NCI-H146 (cell line): ENCODE measurements at places on chromosomes 3 and 15.

DNA sequence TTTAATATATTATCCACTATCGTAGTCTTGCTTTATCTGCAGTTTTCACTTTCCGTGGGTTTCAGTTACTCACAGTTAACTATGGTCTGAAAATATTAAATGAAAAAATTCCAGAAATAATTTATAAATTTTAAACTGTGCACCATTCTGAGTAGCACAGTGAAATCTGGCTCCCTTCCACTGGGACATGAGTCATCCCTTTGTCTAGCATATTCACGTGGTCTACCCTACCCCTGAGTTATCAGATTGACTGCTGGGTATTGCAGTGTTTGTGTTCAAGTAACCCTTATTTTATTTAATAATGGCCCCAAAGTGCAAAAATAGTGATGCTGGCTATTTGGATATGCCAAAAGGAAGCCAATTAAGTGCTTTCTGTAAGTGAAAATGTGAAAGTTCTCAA, 539.5 kb upstream of the AGTR1 start:
- DNase-seq, result no peak

- DNase-seq, result no peak
Measured at GRCh38 chr3:185268194-185268962, 14.5 kb upstream of the EHHADH start.

DNA sequence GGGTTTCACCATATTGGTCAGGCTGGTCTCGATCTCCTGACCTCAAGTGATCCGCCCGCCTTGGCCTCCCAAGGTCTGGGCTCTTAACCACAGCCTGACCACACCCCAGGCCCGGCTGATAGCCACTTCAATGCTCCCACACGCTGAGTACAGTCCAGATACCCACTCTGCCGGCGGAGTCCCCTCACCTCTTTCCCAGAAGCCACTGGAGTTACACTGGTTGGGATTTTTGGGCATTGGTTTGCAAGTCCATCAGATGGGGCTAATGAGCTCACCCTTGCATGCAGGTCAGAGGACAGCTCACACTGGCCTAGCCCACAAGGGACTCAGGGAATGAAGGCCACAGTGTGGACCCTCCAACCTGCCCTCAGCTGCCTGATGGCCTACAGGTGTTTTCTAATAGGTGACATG, 60.1 kb downstream of the IQSEC1 start:
- no peak for DNase-seq

GRCh38 chr3:150412561-150413231, 4.6 kb downstream of the TSC22D2 start:
- DNase-seq, result peak; percentile 7

GRCh38 chr3:53863145-53863544, 16.8 kb downstream of the IL17RB start:
- DNase-seq, result no peak

GRCh38 chr3:45365060-45365459, 23.3 kb upstream of the LARS2 start:
- no peak for DNase-seq

GRCh38 chr3:14889943-14890342, 57.4 kb upstream of the NR2C2 start:
- DNase-seq, result no peak

DNA sequence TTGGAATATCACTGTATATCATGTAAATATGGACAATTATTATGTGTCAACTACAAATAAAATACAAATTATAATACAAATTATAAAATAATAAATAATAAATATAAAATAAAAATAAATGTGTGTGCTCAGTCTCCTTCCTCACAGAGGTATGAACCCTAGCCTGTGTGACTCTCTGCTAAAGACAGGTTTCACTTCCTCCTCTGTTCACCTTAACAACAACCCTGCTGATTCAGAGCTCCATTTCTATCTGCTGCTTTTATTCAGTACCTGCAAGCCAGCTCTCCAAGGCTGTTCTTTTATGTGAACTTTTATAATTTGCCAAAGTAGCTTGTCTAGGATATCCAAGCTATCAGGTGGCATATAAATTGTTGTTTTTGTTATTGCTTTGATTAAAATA, 610.7 kb upstream of the GRM7 start:
- no peak for DNase-seq

- no peak for DNase-seq
Measured at GRCh38 chr3:192487033-192487432, 240.3 kb downstream of the FGF12 start.

- DNase-seq, result no peak
Measured at GRCh38 chr15:97504031-97504792, 456.3 kb upstream of the ARRDC4 start.

- DNase-seq, result no peak
Measured at GRCh38 chr3:38590521-38590920, 59.0 kb downstream of the SCN5A start.

DNA sequence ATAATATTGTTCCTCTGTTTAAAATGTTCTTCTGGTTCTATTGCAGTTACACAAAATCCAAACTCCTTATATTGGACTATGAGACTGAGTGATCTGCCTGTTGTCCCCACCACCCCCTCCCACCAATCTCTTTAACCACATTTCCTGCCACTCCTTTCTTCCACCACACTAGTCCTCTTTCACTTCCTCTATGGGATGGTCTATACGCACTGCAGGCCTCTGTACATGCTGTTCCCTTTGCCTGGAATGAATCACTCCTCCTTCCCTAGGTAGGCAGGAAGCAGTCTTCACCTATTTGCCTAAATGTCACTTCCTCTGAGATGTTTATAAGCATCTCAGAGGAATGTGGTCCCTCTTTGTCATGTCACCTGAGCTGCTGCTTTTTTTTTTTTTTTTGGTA, 4.0 kb downstream of the MAP2K1 start:
- no peak for DNase-seq

DNA sequence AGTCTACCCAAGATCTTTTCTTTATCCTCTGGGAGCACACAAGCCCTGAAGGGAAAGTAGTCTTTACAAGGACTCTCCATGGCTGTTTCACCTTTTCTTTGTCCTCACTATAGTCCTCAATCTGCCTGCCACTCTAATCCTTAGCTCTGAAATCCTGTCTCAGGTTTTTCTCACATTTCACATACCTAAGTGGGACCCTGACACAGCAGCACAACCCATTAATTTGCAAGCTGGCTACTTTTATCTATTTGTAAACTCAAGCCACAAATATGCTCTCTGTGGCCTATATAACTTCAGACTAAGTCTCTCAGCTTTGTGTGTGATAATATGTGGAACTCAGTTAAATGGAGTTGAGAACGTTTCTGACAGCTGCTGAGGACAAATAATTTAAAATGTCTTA, 19.8 kb downstream of the SIN3A start:
- no peak for DNase-seq

- DNase-seq, result no peak
Measured at GRCh38 chr15:66872405-66872804, 170.4 kb downstream of the SMAD6 start.

DNA sequence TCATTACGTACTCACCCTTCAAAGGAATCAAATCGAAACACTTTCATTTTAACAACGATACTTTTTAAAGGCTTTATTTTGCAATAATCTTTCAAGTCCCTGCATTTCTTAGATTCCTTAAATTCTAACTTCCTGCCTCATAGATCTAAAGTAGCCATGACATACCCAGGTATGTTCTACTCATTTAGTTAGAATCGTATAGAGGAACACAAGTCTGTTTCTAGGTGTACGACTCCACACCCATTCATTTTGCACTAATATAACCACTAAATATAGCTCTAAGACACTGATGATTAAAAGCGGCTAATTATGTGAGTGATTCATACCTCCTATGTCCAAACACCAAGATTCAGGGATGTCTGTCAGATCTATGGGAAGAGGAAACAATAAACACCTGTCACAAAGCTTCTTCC, 1.3 kb downstream of the ATP13A3 start:
- DNase-seq, result no peak

- no peak for DNase-seq
Measured at GRCh38 chr3:105495021-105495420, 128.3 kb downstream of the ALCAM start.

- DNase-seq, result no peak
Measured at GRCh38 chr3:16546186-16547010, 32.9 kb upstream of the RFTN1 start.
